ENCODE measurements at places on chromosomes 5 and 9.

DNA sequence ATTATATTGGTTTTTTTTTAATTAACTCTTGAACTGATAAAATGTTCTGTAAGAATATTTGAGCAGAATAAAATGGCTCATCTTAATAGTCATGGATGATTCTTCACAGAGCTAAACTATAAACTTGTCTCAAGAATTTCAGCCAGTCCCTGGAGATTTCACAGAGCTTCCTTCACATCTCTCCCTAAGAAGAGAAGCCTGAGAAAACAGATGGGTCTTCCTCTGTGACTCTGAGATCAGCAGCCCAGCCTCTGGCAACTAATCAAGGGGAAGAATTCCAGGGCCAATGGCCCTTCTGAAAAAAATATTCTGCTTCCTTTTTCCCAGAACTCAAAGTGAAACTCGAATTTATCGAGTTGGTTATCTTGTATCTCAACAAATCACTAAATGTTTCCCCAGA, 122.2 kb upstream of the ITGA1 start:
- DNase-seq: no peak

GRCh38 chr5:65835191-65835590, 91.2 kb upstream of the ERBIN start:
- no peak for DNase-seq

DNA sequence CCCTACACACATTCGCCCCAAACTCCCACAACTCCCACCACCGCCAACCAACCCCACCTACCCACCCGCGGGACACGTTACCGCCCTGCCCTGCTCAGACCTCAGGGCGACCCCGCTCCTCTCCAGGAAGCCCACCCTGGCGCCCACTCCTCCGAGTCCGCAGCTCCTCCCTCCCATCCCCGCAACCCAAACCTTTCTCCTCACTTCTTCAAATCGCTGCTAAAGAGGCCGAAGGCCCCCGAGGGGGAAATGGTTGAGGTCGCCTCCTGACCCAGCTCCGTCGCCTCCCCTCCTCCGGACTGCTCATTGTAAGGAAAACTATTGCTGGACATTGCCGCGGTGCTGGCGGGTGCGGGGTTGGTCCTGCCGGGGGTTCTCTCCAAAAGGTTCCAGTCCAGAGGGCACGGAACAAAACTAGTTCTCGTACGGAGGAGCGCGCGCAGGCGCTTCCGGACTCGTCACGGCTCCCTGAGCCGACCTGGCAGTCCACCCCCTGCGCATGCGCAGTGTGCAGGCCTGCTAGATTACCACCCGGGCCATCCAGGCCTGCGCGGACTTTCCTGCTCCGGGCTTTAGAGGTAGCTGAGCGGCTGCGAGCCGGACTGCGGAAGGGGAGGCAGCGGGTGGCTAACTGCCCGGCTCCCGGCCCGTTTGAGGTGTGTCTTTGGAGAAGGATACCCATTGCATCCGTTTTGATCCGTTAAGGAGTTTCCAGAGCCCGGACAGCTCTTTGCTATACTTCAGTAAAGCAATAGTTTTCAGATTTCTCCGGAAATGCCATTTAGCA, at the start of gene AP3B1:
TSS of gene AP3B1 (minus strand) at position 451 of the 787 bp plus-strand sequence. CDS start at position 332, 119 bp downstream.
- peak; percentile 97 for DNase-seq

DNA sequence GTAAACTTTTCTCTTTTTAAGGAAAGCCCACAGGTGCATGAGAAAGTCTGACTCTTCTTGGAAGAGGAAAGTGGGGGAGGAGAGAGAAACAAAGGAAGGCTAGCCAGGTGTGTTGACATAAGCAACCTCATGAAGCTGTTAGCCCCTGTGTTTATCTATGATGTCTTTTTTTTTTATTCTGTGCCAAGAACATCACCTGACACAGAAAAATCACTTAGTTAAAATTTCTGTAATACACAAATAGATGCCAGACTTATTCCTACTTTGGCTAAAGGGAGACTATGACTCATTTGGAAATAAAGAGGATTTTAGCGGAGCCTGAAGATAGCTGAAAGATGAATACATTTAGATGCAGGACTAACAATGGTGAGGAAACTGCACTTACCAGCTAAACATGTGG, 58.3 kb downstream of the BAAT start:
- no peak for DNase-seq

- no peak for DNase-seq
Observed at GRCh38 chr9:107949061-107949460, 459.5 kb upstream of the KLF4 start.
